ENCODE measurements at places on chromosomes 7 and 10.
A peak's percentile ranks its signal among the peaks of the same experiment; 100 is the strongest.

- DNase-seq = no peak
These were observed 61.1 kb downstream of the PTPRE start for GRCh38 chr10:127968027-127968441.

DNA sequence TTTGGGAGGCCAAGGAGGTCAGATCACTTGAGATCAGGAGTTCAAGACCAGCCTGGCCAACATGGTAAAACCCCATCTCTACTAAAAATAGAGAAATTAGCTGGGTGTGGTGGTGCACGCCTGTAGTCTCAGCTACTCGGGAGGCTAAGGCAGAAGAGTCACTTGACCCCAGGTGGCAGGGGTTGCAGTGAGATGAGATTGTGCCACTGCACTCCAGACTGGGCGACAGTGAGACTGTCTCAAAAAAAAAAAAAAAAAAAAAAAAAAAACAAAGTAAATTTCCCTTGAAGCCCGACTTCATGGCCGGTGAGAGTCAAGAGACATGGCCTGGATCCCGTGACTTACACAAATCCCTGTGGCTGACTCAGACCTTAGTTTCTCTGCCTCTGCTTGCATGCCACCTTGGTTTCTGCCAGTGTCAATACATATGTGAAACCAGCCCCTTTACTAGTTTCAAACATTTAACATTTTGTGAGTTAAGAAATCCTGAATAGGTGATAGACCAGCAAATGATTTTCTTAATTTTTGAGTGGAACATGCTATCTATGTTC is 62.8 kb downstream of the ZEB1 start:
- no peak for DNase-seq

- DNase-seq = no peak
These were observed 28.6 kb upstream of the ST7 start for GRCh38 chr7:116924741-116925140.

GRCh38 chr7:126606331-126606730 is 646.4 kb downstream of the GRM8 start:
- DNase-seq = no peak

- DNase-seq = peak; percentile 33
These were observed 71.5 kb upstream of the ADO start for GRCh38 chr10:62732841-62733653.

DNA sequence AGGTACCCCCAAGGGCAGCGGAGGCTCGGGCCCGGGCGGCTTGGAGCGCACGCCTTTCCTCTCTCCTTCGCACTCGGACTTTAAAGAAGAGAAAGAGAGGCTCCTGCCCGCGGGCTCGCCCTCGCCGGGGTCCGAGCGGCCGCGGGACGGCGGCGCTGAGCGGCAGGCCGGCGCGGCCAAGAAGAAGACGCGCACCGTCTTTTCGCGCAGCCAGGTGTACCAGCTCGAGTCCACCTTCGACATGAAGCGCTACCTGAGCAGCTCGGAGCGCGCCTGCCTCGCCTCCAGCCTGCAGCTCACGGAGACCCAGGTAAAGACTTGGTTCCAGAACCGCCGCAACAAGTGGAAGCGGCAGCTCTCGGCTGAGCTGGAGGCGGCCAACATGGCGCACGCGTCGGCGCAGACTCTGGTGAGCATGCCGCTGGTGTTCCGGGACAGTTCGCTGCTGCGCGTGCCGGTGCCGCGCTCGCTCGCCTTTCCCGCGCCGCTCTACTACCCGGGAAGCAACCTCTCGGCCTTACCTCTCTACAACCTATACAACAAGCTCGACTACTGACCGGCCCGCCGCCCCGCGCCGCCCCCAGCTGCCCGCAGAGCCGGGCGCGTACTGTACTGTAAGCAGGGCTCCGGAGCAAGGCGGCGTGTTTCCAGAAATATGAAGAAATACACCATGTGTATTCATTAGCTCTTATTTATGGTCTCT is 1.8 kb downstream of the HMX2 start:
- DNase-seq = no peak

DNA sequence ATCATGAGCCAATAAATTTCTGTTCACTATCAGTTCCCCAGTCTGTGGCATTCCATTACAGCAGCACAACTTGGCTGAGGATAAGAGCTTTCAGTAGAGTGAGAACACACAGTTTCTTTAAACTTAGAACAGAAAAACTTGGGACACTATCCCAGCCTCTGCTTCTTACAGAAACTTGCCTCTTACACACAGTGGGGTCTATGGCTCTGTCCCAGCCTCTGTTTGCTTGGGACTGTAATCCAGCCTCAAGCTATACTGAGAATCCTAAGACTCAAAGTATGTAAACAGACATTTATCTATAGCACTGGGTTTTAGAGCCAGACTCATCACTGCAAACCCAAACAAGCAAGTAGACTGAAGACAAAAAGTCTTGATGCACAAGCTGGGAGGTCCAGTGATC is 355.8 kb upstream of the VSTM2A start:
- no peak for DNase-seq

- DNase-seq = no peak
These were observed 3.9 kb upstream of the DEPP1 start for GRCh38 chr10:44982496-44982895.

DNA sequence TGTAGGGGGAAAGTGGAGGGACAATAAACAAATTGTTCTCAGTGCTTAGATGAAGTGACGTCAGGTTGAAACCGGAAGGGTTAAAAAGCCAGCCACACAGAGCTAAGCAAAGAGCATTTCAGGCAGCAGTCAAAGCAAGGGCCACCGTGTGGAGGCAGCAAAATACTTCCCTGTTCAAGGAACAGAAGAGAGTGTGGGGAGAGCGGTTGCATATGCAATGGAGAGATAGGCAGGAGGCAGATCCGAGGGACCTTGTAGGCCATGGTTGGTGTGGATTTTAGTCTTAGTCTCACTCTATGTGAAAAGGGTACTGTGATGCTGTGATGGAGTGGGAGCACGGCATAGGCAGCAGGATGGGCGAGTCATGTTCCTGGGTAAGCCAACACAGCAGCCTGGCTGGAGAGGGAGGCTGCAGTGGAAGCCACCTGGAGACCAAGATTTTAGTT is 3.8 kb upstream of the STN1 start:
- DNase-seq = no peak

GRCh38 chr10:58440484-58440883 is 55.3 kb downstream of the TFAM start:
- DNase-seq = no peak

DNA sequence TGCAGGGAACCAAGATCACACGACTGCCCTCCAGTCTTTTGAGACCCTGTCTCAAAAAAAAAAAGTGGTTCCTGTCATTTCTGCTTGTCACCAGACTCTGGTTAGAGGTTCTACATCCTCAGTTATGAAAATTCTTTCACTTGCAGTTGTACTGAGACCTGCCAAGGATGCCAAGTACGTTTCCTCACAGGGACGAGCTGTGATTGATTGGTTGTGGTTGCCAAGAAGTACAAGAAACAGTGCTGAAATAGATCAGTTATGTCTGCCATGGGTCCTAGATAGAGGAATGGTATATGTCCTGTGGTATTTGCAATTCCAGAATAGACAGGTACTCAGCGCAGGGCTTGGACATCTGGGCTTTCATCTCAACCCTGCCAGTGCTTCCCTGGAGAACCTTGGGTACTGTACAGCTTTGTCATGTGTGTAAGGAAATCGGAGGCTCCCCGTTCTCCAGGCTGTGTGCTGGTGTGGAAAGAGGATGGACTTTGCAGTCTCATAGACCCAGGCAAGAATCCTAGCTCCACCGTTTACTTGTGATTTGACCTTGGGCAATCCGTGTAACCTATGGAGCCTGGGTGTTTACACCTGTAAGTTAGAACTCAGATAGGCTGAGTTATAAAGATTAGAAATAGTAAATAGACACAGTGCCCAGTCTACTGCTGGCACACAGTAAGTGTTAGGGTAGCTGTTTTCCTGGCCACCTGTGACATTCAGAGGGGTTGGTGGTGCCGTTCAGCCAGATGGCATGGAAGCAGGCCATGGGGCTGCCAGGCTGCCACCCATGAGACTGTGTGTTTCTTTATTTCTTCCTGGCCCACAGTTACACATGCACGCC is 53.0 kb downstream of the COL13A1 start:
- DNase-seq = no peak

DNA sequence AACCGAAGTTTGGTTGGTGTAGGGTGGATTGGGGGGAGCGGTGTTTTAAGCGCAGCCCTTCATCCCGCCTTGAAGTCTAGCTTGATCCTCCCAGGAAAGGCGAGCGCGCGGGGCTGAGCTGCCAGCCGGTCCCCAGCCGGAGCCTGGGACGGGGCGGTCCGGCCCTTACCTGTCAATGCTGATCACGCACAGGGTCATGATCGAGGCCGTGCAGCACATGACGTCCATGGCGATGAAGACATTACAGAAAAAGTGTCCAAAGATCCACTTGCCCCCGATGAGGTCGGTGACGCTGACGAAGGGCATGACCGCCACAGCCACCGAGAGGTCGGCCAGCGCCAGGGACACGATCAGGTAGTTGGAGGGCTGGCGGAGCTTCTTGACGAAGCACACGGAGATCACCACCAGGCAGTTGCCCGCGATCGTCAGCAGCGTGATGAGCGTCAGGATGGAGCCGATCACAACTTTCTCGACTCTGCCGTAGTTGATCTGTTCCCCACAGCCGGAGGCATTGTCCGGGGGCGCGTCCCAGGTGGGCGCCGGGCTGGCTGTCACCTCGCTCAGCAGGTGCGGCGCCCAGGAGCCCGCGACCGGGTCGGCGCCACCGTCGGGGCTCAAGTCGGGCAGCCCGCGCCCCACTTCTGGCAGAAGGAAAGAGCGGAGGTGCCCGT is 740 bp downstream of the HTR7 start:
- DNase-seq = no peak

DNA sequence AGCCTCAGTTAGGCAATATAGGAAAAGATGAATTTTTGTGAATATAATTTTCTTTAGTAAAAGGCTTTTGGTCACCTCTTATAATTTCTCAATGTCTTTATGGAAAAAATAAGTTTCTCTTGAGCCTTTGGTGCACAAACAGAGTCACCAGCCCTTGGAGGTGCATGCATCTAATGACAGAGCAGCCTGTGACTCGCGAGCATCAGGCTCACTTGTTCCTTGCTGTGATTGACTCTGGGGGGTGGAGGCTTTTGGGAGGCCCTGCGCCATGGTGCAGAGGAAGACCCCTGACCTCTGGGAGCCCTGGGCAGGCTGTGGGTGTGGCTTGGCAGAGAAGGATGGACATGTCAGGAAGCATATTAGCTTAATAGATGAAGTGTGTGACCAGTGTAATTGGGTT is 60.2 kb downstream of the FIGNL1 start:
- DNase-seq = no peak

DNA sequence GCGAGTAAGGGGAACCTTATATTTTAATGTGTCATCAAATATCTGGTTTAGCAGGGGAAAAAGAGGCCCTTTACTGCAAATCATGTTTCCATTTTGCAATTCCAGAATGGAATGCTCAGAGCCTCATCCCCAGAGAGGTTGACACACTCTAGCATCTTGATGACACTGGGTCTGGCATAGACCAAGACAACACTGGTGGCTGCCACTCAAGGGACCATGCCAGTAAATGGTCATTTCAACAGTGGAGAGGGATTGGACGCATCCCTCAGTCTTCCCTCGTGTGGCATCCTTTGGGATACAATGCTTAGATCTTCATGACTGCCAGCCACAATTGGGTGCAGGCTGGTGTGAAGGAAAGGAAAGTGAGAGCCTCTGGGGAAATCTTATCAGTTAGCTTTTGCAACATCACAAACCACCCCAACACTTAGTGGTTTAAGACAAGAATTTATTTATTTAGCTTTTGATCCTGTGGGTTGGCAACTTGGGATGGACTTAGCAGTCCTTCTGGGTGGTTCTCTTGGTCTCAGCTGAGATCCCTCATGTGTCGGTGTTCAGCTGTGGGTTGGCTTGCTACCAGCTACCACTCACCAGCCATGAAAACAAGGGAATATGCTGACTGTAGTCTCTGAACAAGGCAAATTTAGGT is 21.6 kb downstream of the TACC2 start:
- no peak for DNase-seq

- DNase-seq = no peak
These were observed 83.7 kb upstream of the PPP2R2D start for GRCh38 chr10:131816941-131817700.

DNA sequence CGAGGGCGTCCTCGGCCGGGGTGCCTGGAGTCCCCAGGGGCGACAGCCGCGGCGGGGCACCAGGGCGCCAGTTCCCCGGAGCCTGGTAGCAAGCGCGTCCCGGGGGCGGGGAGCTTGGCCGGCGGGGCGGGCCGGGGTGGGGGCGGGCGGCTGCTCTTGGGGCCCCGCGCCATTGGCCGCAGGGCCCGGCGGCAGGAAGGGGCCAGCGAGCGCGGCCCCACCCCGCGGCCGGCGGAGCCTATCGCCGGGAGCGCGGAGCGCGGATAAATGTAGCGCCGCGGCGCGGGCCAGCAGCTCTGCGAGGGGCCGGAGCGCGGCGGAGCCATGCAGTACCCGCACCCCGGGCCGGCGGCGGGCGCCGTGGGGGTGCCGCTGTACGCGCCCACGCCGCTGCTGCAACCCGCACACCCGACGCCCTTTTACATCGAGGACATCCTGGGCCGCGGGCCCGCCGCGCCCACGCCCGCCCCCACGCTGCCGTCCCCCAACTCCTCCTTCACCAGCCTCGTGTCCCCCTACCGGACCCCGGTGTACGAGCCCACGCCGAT is at the start of gene HHEX:
Gene HHEX, plus strand, starts transcription at position 293 of the 548 bp plus-strand sequence. Its CDS starts 32 bp downstream, at position 325.
- no peak for DNase-seq

GRCh38 chr7:150806454-150806853 is 5.9 kb downstream of the TMEM176A start:
- no peak for DNase-seq

GRCh38 chr7:112420236-112420861 is 29.9 kb upstream of the IFRD1 start:
- no peak for DNase-seq

DNA sequence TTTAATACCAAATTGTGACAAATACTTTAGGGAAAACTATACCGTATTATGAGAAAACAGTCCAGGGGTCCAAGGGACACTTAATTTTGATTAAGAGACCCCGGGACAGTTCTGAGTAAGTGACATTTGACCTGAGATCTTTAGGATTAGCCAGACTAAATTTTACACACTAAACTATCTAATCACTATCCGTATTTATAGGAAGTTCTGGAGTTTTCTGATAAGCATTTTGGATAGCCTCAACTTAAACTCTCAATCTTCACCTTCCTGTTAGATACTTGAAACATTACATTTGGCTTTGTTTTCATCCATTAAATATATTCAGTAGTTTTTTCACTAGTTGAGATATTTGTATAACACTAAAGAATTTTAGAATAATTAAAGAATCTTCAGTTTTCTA is 5.4 kb downstream of the PIK3CG start:
- no peak for DNase-seq

DNA sequence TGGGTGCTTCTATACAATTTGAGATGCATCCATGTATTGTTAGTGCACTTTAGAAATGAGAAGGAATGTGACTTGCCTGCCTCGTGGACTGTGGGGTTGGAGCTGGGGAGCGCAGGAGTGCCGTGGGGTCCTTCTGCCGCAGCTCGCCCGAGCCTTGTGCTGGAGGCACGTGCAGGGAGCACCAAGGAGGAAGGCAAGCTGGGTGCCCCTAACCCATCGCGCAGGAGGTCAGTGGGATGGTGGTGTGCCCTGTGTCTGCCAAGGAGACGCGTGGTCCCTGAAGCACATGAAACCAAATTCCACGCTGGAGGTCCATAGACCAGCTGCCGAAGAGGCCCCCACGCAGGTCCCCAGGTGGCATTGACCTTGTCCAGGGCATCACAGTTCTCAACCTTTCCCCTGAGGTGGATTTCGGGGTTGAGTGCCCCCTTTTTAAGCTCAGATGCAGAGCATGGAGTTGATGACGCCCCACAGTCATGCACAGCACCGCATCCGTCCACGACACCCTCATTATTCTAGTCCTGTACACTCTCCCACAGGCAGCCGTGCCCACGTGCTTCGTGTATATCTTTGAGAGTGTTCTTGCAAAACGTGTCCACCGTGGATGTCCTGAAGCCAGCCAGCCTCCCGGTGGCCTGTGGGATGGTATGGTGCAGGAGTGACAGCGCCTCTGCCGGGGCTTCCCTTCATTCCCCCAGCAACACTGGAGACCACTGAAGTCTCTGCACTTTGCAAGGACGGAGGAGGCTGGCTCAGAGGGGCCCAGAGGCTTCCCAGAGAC is 35.5 kb downstream of the FKBP6 start:
- DNase-seq = no peak

Data from stimulated activated CD8-positive, alpha-beta memory T cell treated with anti-CD3 and anti-CD28 coated beads, Interleukin-12 subunit alpha, Interleukin-12 subunit beta, amount 100 ng/mL, for 1 hour (primary cell).